ENCODE measurements at places on chromosomes 2 and 18.

- DNase-seq: no peak
- H3K4me1 ChIP-seq: no peaks in the 10 kb centered on the region
- no peak overlapping the region for H3K4me3 ChIP-seq
These were observed 380.5 kb downstream of the DSEL start for GRCh38 chr18:67135981-67136380.

GRCh38 chr2:237490009-237490711 lies 3.1 kb downstream of the MLPH start:
- H3K27me3 ChIP-seq: no peaks in the 10 kb centered on the region
- H3K4me3 ChIP-seq: no peak overlapping the region
- H3K36me3 ChIP-seq: no peaks in the 10 kb centered on the region
- no peak overlapping the region for H3K27ac ChIP-seq
- no peak for DNase-seq
- no peaks in the 10 kb centered on the region for H3K4me1 ChIP-seq

DNA sequence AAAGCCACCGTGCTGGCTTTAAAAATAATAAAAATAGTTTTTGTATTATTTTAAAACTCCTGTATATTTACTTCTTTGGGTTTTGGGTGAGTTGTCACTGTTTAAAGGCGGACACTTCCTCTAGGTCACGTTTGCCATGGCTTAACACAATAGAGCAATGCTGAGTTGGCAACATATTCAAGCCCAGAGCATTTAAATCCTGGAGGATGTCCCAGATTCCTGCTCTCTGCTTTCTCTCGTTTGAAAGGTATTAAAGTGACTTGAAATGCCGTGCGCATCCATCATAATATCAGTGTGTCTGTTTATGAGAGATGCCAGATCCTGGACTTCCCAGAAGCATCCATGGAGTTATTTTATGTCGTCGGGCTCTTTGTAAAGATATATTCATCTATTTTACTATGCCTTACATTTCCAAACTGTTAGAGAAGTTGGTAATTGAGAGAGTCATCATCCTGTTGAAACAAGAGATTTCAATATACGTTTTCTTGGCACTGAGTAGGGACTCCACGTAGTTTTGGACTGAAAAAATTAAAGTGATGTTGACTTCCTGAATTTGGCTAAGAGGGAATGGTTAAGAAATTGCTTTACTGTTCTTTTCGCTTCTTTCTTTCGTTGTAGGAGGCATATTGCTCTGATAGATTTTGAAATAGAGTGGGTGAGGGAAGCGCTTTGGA lies 150.6 kb downstream of the ZNF236 start:
- H3K4me3 ChIP-seq: no peak overlapping the region
- H3K36me3 ChIP-seq: peaks cover 1% of the 10 kb centered on the region
- H3K4me1 ChIP-seq: no peaks in the 10 kb centered on the region
- DNase-seq: no peak
- H3K27me3 ChIP-seq: no peaks in the 10 kb centered on the region
- H3K27ac ChIP-seq: no peak overlapping the region

DNA sequence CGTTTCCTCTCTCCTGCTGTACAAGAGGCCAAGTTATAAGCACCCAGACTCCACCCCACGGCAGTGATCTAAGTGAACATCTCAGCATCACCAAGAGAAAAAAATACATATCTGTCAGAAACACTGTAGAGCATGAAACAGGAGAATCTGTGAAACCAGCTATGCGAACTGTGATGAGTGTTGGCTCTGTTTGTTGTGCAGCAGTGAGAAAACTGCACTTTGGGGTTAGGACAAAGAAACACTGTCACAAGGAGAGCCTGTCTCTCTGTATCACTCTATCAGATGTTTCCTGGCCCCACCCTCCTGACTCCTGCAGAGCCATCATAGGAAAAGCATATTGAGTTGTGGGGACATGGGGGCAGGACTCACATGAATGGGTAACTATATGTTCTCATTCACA lies 87.1 kb downstream of the LAMA3 start:
- no peak for DNase-seq
- no peak overlapping the region for H3K4me3 ChIP-seq
- no peak overlapping the region for H3K27ac ChIP-seq
- H3K4me1 ChIP-seq: no peaks in the 10 kb centered on the region
- no peaks in the 10 kb centered on the region for H3K36me3 ChIP-seq
- no peaks in the 10 kb centered on the region for H3K27me3 ChIP-seq

GRCh38 chr2:241895712-241896641 lies 26.4 kb downstream of the RTP5 start:
- H3K4me1 ChIP-seq: no peaks in the 10 kb centered on the region
- no peaks in the 10 kb centered on the region for H3K36me3 ChIP-seq
- no peak overlapping the region for H3K4me3 ChIP-seq
- peak; percentile 42 for DNase-seq
- H3K27me3 ChIP-seq: no peaks in the 10 kb centered on the region

GRCh38 chr18:7523772-7524171 lies 43.3 kb upstream of the PTPRM start:
- no peaks in the 10 kb centered on the region for H3K4me1 ChIP-seq
- no peaks in the 10 kb centered on the region for H3K27me3 ChIP-seq
- no peak for DNase-seq
- H3K4me3 ChIP-seq: no peak overlapping the region
- H3K27ac ChIP-seq: no peak overlapping the region

GRCh38 chr2:101011152-101011551 lies 9.1 kb downstream of the RPL31 start:
- H3K4me1 ChIP-seq: no peaks in the 10 kb centered on the region
- no peaks in the 10 kb centered on the region for H3K27me3 ChIP-seq
- no peak overlapping the region for H3K27ac ChIP-seq

DNA sequence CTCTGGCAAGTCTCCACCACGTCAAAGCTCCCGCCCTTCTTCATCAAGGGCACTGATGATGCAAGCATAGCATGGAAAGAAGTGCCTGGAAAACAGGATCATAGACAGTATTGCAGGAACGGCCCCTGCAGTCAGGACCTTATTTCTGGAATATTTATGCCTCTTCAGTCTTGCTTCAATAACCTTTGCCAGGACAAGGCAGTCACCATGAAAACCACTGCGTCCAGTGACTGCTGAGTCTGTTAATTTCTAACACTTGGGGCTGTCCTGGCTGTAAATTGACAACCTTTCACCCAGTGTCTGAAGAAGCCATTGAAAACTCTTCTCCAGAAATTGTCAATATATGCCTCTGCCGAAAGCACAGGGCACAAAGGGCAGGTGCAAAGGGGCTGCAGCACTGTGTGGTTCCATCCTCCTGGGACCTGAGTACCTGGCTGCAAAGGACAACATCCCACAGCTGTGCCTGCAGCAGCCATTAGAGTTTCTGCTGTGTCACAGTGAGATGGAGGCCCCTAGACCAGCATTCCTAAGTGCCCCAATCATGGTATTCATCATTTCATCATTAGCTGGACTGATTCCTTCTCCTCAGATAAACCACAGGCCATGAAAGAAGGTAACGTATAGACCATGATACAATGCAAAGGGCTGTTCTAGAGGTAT lies 819.6 kb downstream of the RNF144A start:
- H3K36me3 ChIP-seq: no peaks in the 10 kb centered on the region
- DNase-seq: no peak
- H3K27me3 ChIP-seq: no peaks in the 10 kb centered on the region
- H3K27ac ChIP-seq: no peak overlapping the region

DNA sequence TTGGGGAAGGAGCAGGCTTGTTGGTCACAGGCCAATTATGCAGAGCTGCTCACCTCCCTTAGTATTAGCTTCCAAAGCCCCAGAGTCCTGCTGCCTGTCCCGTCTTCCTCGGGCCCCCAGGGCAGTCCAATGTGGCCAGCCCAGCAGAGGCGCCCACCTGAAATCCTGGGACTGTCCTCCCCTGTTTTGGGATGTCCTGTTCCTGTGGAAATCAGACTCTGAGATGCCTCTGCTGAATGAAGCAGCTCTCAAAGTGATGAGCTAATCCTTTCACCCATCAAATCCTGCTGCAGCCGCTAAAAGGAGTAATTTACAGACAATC lies 105.3 kb downstream of the CABLES1 start:
- no peak overlapping the region for H3K4me3 ChIP-seq
- no peak for DNase-seq
- no peaks in the 10 kb centered on the region for H3K27me3 ChIP-seq
- no peak overlapping the region for H3K27ac ChIP-seq

DNA sequence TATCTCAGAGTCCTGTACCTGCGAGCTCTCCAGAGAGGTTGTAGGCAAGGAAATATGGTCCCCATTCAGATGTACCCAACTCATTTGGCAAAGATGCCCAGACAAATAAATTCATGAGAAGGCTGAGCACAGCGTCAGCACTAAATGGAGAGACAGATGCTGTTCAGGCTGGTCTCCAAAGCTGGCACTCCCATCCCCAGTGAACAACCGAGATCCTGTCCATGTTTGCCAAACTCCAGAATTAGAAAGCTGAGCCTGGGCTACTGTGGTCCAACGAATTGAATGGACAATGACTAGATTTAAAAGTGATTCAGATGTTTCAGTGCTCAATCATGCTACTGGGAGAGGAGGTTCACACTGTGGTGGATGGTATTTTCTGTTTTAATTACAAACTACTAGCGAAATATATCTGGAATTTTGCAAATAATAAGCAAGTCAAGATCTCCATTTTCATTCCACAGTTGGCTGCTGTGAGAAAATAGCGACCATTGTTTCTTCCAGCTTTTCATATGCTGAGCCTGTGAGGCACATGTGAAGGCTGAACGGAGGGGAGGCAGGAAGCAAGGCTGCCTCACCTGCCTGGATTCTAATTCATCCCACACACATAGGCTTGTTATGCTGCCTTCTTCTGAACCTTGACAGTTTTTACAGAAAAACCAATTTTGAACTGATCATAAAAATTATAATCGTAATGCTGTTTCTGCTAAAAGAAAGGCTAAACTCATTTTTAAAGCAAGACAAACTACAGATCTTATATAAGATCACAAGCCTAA lies 22.6 kb upstream of the DAPL1 start:
- peak overlapping the region; percentile 85 for H3K27ac ChIP-seq
- no peak for DNase-seq
- H3K27me3 ChIP-seq: no peaks in the 10 kb centered on the region
- no peak overlapping the region for H3K4me3 ChIP-seq

DNA sequence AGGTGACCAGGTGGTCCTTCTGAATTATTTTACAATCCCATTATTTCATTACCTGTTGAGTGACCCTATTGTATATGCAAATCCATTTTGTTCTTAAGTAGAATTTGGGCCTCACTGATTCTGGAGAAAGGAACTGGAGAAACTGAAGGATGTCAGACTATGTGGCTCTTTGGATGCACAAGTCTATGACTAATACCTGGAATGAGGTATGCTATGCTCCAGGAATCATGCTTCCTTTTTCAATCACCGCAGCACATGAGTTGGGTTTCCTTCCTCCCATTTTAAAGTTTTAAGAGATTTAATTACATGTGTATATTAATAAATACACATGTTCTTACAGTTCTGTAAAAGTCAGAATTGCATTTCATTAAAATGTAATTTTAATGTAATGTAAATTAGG lies 253.9 kb upstream of the VWC2L start:
- no peaks in the 10 kb centered on the region for H3K36me3 ChIP-seq
- no peak overlapping the region for H3K27ac ChIP-seq
- H3K27me3 ChIP-seq: no peaks in the 10 kb centered on the region
- DNase-seq: no peak

GRCh38 chr2:118577202-118577601 lies 270.2 kb downstream of the EN1 start:
- H3K27ac ChIP-seq: no peak overlapping the region
- no peak overlapping the region for H3K4me3 ChIP-seq
- H3K4me1 ChIP-seq: no peaks in the 10 kb centered on the region
- no peak for DNase-seq
- no peaks in the 10 kb centered on the region for H3K27me3 ChIP-seq
- no peaks in the 10 kb centered on the region for H3K36me3 ChIP-seq

- no peak overlapping the region for H3K27ac ChIP-seq
- peaks cover 4% of the 10 kb centered on the region for H3K4me1 ChIP-seq
- no peak for DNase-seq
- no peak overlapping the region for H3K4me3 ChIP-seq
These were observed 6.8 kb downstream of the RAB12 start for GRCh38 chr18:8616028-8616401.

- no peak overlapping the region for H3K4me3 ChIP-seq
- no peaks in the 10 kb centered on the region for H3K27me3 ChIP-seq
- H3K36me3 ChIP-seq: no peaks in the 10 kb centered on the region
- no peaks in the 10 kb centered on the region for H3K4me1 ChIP-seq
These were observed 165.2 kb downstream of the PTH2R start for GRCh38 chr2:208571764-208572131.

- H3K27ac ChIP-seq: no peak overlapping the region
- no peaks in the 10 kb centered on the region for H3K36me3 ChIP-seq
- no peak for DNase-seq
- H3K4me3 ChIP-seq: no peak overlapping the region
These were observed 271.5 kb upstream of the MMADHC start for GRCh38 chr2:149858901-149859634.

- H3K36me3 ChIP-seq: no peaks in the 10 kb centered on the region
- H3K27me3 ChIP-seq: no peaks in the 10 kb centered on the region
- H3K27ac ChIP-seq: peak overlapping the region; percentile 23
- H3K4me3 ChIP-seq: no peak overlapping the region
These were observed 96.0 kb upstream of the OTOS start for GRCh38 chr2:240236217-240237111.

DNA sequence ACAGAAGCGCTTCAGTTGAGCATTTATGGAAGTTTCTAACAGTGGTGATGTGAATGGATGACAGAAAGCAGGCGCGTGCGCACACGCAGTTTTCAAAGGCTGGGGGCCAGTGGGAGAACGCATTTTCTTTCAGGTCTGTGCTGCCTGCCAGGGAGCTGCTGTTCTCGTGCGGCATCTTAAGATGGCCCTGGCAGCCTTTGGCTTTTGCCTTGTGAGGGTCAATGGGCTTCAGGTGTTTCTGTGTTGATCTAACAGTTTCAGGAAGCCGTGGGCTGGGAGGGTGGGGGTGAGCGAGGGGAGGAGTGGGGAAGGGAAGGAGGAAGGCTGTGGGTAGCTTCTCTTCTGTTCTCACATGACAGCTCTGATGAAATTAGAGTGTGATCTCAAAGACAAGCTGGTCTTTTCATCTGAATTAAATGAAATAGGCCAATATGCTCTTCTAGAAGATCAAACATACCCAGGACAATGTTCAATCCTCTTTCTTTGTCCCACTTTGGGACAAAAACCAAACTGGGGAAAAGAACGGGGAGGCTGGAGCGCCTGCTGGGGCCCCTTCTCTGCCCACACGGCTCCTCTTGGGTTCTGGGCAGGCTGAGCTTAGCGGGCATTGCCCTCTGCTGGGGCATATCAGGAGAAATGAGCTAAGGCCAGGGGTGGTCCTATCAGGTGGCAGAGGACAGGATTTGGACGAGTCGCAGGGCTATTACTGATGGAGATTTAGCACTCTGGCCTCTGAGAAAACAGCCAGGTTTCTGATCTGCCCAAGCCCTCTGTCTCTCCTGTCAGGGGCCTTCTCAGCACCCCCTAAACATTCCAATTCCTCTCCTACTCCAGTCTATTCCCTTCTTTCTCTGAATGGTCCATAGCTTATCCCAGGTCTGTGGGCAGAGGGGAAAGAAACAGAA lies 126.2 kb upstream of the LGALSL start:
- H3K4me1 ChIP-seq: no peaks in the 10 kb centered on the region
- H3K27me3 ChIP-seq: no peaks in the 10 kb centered on the region
- no peak overlapping the region for H3K27ac ChIP-seq
- H3K4me3 ChIP-seq: no peak overlapping the region
- peak; percentile 79 for DNase-seq

- no peaks in the 10 kb centered on the region for H3K4me1 ChIP-seq
- no peaks in the 10 kb centered on the region for H3K27me3 ChIP-seq
- H3K36me3 ChIP-seq: no peaks in the 10 kb centered on the region
- H3K4me3 ChIP-seq: no peak overlapping the region
These were observed 17.2 kb downstream of the TMEM18 start for GRCh38 chr2:660029-660428.

GRCh38 chr2:71849111-71849510 lies 298.6 kb downstream of the CYP26B1 start:
- H3K36me3 ChIP-seq: no peaks in the 10 kb centered on the region
- peaks cover 3% of the 10 kb centered on the region for H3K4me1 ChIP-seq
- H3K27ac ChIP-seq: no peak overlapping the region
- no peak for DNase-seq
- H3K27me3 ChIP-seq: no peaks in the 10 kb centered on the region
